ENCODE measurements at places on chromosomes 2 and 18.

GRCh38 chr2:143146815-143147530 is 17.8 kb downstream of the ARHGAP15 start:
- no peak for DNase-seq

- DNase-seq, result no peak
These were observed 44.0 kb downstream of the PDCL3 start for GRCh38 chr2:100606726-100607343.

GRCh38 chr2:203585516-203585915 is 50.4 kb upstream of the RAPH1 start:
- DNase-seq, result no peak

GRCh38 chr2:181807526-181807925 is 84.0 kb upstream of the ITPRID2 start:
- no peak for DNase-seq

DNA sequence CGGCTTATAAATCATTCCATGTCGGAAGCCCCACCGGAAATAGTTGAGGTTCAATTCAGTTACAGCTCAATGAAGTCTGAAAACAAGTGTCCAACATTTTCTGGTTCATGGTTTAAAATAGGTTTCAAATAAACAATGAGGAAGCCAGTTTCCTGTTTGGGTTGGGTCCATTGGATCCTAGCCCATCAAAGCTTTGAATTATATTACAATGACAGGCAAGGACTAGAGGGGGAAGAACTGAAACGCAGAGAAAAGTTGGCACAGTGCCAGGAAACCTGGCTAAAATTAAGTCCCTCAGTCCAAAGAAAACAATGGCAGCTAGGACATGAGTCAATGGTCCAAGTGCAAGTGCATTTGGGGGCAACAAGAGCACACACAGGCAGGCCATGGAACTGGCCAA is 32.0 kb downstream of the SLC14A1 start:
- DNase-seq, result no peak

DNA sequence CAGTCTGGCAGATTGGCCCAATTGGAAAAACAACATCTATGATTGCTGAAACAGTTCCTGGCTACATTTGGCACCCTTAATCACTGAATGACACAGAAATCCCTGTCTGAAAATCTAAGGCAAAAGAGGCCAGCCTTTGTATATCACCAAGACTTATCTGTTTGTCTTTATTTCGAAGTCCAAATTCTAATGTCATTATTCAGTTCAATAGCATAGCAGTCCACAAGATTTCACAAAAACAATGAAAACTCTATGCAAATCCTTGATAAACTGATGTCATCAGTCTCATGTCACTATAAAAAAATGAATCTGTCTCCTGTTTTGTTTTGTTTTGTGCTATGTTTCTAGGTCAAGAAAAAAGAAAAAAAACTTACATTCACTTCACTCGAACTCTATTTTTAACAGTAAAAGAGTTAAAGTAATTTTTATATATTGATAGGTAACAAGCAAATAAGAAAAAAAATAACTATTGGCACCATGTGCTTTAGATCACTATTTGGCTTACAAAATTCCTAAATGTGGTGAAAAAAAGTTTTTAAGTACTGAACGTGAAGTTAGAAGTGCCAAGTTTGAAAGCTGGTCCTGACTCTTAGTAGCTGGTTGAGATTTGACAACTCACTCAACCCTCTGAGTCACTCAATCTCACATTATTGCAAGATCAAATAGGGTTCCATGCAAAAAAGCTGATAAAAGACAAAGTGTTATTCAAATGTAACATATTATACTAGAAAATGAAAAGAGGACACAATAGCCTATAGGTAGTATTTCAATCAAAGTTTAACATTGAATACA is 359.3 kb downstream of the IRS1 start:
- no peak for DNase-seq

- DNase-seq, result no peak
These were observed 243.4 kb downstream of the LDLRAD4 start for GRCh38 chr18:13461936-13462335.
